ENCODE measurements at places on chromosomes 13 and 19.

GRCh38 chr19:4513248-4513647 is 5.0 kb downstream of the PLIN4 start:
- no peak for DNase-seq

DNA sequence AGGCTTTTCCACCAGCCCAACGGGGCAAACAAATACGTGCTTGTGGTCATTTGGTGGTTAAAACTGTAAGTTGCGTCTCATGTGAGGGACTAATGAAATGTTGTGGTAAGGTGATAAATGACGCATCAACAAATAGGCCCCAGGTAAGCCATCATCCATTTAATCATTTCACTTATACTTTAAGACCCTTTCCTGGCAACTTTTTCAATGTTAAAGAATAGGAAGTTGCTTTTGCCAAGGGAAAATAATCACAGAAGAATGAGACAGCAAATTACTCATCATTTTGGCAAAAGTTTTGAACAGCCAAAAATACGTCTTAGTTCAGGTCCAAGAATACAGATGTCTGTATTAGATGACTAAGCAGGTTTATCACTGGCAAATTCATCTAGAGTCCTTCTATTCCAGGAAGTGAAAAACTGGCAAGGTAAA is 660.4 kb downstream of the SLITRK1 start:
- no peak for DNase-seq

GRCh38 chr19:57099199-57099661 is 20.6 kb upstream of the USP29 start:
- peak; percentile 41 for DNase-seq

GRCh38 chr13:42277618-42278276 is 5.8 kb downstream of the AKAP11 start:
- DNase-seq = peak; percentile 47

DNA sequence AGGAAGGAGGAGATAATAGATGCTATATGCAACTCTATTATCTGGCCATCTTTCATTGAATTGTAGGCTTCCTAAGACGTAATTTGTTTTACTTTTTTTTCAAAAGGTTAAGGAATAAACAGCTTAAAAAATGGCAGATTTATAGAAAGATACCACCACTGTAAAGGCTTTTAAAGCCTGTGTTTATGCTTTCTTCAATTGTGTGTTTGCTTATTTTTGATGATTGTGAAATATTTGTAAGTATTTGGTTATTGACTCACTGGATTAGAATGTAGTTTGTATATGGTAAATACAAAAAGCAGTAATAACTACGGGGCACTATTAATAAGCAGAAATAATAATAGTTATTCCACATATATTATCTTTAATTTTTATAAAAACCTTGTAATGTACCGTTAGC is 437.9 kb downstream of the KLF5 start:
- DNase-seq = no peak

- DNase-seq = no peak
Measured at GRCh38 chr13:106594980-106595379, 27.0 kb upstream of the ARGLU1 start.

- DNase-seq = no peak
Measured at GRCh38 chr13:77219401-77219800, 107.5 kb downstream of the MYCBP2 start.

DNA sequence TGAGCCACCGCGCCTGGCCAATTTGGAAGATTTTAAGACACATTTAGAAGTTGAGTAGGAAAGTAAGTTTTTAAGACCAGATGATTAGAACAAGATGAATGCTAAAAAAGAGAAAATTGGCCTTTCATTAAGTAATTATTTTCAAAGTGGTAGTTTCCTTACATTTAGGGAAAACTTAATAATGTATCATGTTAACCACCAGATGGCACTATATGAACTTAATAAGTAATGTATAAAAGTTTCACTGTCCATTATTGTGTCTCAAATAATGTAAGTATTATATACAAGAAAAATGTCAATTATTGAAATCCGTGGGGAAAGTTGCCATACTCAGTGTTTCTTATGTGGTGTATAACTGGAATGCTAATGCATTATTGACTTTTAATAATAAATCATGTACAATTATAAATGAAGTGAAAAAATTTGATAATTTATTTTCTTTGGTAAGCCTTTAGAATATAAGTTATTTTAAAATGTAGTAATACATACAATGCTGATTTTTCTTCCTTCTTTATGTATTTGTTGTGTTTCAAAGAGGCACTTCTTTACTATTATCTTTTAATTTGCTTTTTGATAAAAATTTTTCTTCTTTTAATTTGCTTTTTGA is 29.2 kb downstream of the COG6 start:
- DNase-seq = peak; percentile 28

- no peak for DNase-seq
Measured at GRCh38 chr19:1665565-1666047, 13.2 kb upstream of the TCF3 start.

DNA sequence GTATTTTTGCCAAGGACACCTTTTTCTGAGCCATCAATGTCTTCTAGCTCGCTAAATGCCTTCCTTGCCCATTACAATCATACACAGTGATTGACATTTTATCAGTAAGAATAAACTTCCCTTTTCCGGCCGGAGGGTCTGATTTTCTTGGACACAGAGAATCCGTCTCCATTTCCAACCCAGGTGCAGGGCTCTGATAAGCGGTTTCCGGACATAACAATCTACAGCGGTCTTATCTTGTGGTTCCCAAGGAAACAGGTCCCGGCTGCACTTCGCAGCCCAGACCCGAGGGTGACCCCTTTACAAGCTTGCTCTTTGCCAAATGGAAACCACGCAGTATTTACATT is 5.1 kb upstream of the ZNF77 start:
- no peak for DNase-seq

- no peak for DNase-seq
Measured at GRCh38 chr19:42421591-42422031, 5.6 kb downstream of the LIPE start.

All from activated CD4-positive, alpha-beta T cell treated with anti-CD3 and anti-CD28 coated beads, Interleukin-2, amount 50 U/mL, for 16 hours (primary cell).